ENCODE measurements at places on chromosomes 5 and 9. TPM values are rescaled to one million over a fixed set of nuclear protein-coding genes. Genes with fewer than 3 reads are reported as not detected.
A peak's percentile ranks its signal among the peaks of the same experiment; 100 is the strongest.

Gene SLC23A1
- total RNA-seq = not detected

Gene FOXI1
- total RNA-seq = not detected

DNA sequence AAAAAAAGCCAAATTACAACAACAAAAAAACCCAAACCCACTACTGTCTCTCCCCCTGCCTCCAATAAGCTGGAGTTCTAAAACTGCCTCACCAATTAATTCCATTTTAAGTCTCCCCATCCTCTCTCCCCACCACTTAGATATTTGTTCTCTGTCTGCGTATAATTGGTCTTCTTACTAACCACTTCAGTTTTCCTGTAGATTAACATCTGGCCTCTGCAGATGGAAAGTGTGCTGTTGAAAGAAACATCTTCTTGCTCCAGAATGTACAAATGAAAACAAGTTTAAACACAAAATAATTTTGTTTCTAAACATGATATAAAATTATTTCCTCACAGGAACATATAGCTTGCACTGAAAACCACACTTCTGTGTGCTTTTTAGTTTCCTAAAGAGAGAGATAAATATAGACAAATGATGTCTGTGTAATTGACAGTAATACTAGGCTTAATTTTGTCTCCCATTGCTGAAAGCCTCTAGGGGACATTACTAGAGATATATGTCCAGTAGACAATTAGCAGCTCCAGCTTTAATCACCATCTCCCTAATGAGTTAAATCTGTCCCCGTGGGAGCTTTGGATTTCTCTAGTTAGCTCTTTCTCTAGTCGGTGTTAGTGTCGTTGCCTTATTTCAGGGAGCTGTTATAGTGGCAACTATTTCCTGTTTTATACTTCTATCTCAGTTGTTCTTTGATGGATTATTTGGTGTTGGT is 164.0 kb downstream of the ARHGAP26 start:
- DNase-seq = no peak

- no peak for DNase-seq
Measured at GRCh38 chr9:11946531-11946930, 746.7 kb upstream of the TYRP1 start.

Gene SOHLH1
- not detected for total RNA-seq

Gene FOXD4L5
- 0.09 TPM for total RNA-seq

DNA sequence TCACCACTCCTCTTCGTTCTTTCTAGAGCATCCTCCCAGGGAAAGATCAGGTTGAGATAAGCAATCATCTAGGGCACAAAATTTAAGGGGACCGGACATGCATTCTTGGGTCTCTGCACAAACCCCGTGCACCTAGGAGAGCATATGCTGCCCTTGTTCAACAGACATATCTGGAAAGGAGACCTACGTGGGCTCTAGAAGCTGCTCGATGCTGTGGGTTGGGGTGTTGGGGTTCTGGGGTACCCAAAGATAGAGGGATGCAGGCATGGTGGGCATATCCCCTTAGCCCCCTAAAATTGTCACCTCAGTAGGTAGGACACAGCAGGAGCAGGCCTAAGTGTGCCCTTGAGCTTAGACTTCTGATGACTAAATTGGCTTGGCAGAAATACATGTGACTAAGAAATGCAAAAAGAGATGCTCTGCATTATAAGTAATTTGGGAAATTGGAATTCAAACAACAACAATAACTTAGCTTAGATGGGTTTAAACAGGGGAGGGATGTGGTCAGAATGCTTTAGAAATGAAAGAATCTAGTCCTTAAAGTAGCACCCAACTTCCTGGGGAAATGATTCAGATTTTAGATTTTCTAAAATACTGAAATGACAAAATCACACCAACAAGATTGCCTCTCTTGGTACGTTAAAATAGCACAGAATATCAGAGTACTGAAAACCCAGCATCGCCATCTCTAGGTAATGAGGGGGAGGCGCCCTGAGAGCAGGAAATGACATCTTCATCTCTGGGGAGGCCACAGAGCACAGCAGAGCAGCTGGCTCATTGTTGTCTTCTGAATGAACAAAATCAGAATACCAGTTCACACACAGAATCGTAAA is 172.3 kb downstream of the GNA14 start:
- DNase-seq = no peak

DNA sequence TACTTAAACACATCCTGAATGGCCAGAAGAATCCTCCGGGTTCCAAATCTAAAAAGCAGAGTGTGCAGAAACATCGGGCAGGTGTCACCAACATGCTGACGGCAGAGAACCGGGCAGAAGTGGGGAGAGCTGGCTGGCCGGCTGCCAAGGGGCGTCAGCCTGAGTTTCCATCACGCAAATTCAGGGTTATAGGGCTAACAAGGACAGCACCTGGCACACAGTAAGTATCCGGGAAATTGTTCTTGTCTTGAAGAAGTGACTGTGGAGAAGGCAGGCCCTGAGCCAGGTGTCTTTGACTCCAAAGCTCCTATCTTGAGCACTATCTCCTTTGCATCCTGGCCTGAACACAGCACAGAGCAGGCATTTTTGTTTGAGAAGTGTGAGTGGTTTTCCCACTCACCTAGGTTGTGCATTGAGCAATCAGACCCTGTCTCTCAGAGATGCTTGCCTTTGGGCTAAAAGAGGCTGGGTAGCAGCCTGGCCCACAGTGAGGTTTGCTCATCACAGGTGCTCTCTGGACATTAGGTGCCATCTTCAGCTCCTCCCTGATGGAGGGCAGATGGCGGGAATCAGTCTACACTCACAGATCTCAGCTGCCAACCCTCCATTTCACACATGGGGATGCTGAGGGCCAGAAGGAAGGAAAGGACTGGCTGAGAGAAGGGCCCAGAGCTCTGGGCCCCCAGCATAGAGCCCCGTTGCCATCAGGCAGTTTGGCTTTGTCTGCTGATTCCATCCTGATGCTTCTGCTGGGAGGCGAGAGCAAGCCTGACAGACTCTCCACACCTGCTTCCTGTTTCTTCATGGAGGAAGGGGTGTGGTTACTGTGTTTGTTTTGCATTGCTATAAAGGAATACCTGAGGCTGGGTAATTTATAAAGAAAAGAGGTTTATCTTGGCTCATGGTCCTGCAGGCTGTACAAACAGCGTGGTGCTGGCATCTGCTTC is 52.8 kb downstream of the WHRN start:
- DNase-seq = peak; percentile 28

Gene MAMDC2
- not detected for total RNA-seq

Gene TAF1L
- not detected for total RNA-seq
